ENCODE measurements at places on chromosomes 5 and 9.

DNA sequence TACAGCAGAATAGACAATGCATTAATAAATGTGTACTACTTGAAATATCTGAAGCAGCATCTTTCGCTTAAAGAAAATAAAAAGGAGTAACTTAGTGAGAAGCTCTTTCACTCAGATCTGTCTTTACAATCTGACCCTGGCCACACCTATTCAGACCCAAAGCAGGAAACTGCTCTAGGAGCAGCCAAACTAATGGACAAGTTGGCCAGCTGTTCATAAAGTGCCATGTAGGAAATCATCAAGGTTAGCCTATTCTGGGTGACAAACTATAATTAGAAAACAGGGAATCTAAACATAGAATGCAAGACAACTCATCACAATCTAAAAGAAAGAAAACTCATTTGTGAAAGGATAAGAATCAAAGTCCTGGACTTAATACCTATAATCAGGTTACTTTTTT is 101.3 kb downstream of the AGTPBP1 start:
- no peak for DNase-seq

- no peak for DNase-seq
Measured at GRCh38 chr5:140181525-140181924, 6.5 kb downstream of the CYSTM1 start.

GRCh38 chr9:128245421-128246151 is 30.2 kb downstream of the GOLGA2 start:
- peak; percentile 88 for DNase-seq

GRCh38 chr5:82147860-82148573 is 130.1 kb downstream of the RPS23 start:
- DNase-seq, result peak; percentile 57

DNA sequence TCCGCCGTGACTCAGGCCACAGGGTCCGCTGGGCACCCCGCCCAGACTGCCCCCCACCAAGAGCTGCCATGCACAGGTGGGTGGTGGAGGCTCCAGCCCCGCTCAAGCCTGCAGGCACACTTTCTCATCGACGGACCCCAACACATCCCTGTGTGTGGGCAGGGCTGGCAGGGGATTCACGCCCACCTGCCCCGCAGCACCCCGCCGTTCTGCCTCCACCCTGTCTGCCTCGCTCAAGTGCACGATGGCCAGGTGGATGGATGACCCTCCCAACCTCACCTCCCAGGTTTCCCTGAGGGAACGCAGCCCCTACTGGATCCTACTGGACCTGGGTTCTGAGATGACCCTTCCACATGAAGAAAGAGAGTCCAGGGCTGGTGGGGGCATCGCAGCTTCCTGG is 26.1 kb upstream of the FCN1 start:
- no peak for DNase-seq

DNA sequence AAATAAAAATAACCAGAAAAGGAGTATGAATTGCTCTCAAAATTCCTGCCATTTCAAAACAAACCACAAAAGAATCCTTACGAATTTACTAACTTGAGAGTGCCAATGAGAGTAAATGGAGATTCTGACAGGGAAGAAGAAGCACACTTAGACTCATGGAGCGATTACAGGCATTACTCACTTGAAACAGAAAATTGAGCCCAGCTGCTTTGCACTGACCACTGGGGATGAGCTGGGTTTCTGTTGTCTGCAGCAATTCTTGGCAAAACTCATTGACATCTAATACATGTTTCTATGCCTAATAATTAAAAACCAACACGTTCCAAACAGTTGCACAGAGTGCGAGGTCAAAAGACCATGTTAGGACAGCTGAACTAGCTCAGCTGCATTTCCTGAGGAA is 731.6 kb downstream of the DNAH5 start:
- DNase-seq, result no peak

- no peak for DNase-seq
Measured at GRCh38 chr9:106712279-106712678, 150.7 kb upstream of the ZNF462 start.

DNA sequence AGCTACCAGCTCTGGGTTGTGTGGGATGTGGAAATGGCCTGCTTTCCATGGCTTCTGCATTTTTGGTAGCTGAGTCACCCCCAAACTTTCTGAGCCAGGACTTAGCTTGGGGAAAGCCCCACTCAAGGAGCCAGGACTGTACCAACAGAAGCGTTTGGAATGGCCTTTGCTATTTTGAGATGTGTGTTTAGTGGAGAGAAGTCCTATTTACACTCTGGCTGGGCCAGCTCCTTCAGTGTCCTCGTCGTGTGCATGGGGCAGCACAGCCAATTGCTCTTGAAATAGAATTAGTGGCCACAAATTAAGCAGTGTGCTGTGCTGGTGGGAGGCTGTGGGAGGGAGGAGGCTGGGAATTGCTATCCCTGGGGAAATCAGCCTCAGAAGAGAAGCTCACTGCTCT is 51.6 kb downstream of the ENTREP1 start:
- peak; percentile 93 for DNase-seq

DNA sequence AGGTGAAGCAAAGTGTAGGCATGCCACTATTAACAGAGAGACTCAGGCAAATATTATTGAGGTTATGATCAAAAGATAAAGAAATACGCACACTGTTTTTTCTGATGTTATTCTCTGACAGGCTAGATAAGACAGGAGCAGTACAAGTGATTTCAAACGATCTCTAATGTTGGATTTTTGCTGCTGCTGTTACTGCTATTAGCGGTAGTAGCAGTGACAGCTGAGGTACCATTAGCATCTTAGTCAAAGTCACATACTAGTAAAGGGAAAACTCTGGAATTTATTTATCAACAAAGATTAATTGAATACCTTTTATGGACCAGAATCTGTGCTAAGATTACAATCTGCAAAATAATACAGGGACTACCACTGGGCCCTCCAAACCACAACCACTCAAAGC is 362.4 kb upstream of the CDH6 start:
- no peak for DNase-seq

DNA sequence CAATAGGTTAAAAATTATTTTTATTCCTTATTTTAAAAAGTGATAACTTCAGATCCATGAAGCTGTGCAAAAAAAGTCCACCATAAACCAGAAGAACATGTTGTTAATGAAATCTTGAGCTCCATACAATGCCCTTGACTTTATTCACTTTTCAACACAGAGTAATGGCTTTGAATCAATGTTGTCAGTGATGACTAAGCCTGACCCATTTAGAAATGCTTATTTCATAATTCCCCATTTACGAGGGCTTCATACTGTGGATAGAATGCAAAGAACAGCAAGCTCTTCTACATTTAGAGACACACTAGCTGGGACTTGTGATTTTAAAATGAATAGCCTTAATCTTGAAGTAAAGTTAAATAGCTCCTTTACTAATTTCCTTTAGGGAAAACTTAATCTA is 25.7 kb upstream of the IL9 start:
- peak; percentile 29 for DNase-seq

GRCh38 chr5:67992923-67993322 is 222.6 kb upstream of the PIK3R1 start:
- peak; percentile 56 for DNase-seq

GRCh38 chr9:98327249-98327561 is 71.8 kb upstream of the TBC1D2 start:
- no peak for DNase-seq

GRCh38 chr9:133742251-133742650 is 4.1 kb upstream of the SARDH start:
- DNase-seq, result no peak

DNA sequence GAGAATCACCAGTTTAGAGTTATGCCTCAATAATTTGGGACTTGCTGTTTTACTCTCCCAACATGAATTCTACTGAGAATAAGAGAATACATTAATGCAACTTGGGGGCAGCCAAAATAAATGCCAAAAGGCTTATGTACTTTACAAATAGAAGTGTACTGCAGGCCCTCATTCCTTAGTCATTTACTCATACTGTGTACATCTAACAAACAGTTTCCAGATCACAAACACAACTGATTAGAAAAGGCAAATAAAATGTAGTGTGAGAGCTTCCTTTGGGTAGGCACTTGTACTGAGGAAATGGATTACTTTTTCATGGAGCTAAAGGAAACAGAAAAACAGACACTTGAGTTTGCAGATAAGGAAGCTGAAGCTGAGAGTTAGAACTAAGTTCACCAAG is 12.6 kb downstream of the ANKDD1B start:
- no peak for DNase-seq

- DNase-seq, result peak; percentile 92
Measured at GRCh38 chr9:92147030-92147851, 32.0 kb upstream of the SPTLC1 start.

- peak; percentile 89 for DNase-seq
Measured at GRCh38 chr5:120139039-120139438, 325.1 kb upstream of the PRR16 start.

- DNase-seq, result no peak
Measured at GRCh38 chr9:34328500-34328986, 525 bp downstream of the KIF24 start.

DNA sequence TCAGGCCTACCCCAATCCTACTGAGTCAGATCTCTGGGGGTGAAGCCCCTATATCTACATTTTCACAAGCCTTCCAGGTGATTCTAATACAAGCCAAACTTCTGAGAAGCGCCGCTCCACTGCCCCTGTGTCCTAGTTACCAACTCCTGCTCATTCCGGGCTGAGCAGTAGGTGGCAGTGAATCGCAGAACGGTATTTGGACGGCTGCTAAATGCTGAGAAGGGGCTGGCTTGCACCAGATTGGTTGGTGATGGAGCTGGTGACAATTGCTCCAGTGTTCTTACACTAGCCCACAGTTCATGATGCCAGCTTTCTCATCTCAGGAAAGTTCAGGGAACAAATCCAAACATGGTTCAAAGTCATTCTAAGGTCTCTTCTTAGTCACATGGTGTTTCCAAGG is 31.1 kb upstream of the FGF1 start:
- peak; percentile 59 for DNase-seq

- DNase-seq, result no peak
Measured at GRCh38 chr5:134608555-134608954, 24.1 kb downstream of the SAR1B start.

GRCh38 chr5:95445995-95446394 is 54.8 kb downstream of the FAM81B start:
- DNase-seq, result peak; percentile 79

- no peak for DNase-seq
Measured at GRCh38 chr5:146482775-146483174, 33.2 kb downstream of the GPR151 start.

DNA sequence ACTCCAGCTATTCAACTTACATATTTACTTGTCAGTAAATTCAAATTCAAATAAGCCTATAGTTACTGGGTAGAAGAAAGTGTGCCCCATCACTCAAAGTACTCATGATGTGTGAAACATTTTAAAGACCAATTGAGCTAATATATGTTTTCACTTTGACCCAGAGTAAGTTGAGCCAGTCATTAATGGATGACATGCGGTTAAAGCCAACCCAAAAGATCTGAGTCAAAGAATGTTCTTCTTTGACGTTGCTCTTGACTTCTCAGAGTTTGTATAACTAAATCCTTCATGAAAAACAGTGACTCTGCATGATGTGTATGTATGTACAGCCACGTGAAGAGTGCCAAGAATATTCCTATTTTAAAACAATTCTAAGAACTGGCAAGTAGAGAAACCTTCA is 237.4 kb downstream of the NR2F1-AS1 start:
- DNase-seq, result peak; percentile 23
